ENCODE measurements at places on chromosomes 12 and 14.

DNA sequence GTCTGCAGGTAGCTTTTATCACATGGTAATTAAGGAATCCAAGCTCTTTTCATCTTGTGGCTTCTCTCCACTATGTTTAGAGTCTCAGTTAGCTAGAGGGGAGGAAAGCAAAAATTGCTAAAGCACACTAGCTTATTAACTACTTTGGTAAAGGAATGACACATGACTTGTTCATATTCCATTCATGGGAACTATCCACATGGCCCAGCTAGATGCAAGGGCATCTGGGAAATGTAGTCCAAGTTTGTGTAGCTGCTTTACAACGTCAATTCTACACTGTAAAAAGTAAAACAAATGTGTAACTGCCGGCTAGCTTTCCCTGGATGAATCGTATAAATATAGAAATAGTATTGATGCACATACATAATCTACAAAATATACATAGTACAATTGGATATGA, 244.5 kb upstream of the LRFN5 start:
- DNase-seq: no peak

GRCh38 chr12:65938807-65939206, 114.5 kb downstream of the HMGA2 start:
- DNase-seq: no peak

DNA sequence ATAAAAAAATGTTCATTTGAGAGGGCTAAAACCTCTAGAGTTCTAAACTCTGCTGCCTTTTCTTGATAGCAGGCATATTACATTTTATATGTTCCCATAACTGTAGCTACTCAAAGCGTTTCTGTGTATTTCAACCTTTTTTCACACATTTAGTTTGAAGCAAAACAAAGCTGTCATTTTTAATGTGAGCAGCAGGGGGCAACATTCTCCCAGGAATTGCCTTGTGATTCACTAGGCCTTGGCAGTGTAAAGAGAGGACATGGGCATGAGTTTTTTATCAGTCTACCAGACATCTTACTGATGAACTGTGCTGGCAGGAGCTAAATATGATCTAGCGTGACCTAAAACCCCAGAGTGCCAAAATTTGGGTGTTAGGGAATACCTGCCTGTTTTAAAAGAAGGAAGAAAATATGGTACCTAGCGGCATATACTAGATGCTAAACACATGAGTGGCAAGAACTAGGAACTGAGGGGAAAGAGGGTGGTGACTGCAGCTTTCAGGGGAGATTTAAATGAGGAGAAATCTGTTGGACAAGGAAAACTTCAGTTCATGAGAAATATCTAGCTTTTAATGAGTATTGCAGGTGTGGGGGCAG, 65.3 kb downstream of the IFT43 start:
- DNase-seq: peak; percentile 45

DNA sequence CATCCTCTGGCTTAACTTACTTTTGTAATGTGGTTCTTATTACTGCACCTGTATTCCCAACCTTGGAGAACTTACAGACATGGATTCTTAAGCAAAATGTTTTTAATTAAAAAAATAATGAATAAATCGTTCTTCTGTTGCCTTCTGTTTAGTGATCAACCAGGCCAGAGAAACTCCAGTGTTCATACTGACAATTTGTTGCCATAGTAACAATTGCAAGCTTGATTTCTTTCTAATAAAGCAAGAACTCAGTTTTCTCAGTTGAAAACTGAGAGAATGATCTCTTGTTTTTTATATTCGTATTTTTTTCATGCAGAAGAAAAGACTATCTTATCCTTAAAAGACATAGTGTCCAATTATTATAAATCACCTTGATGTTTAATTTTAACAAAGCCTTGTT, 106.5 kb upstream of the LMNTD1 start:
- no peak for DNase-seq

DNA sequence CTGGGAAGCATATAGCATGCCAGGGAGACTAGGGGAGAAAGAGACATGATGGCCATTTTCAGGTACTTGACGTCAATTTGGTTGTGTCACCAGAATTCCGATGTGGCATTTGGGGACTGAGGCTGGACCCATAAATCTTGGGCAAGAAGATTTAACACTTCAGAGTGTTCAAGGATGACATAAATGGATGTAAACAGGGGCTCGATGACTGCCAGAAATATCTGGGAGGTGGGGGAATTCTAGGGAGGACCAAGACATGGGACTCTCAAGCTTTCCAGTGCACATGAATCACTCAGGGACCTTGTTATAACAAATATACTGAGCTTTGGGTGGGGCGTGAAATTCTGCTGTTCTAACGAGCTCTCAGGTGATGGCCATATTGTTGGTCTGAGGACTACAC, 17.8 kb downstream of the HAL start:
- no peak for DNase-seq

- DNase-seq: no peak
Measured at GRCh38 chr14:41403360-41403759, 203.3 kb upstream of the LRFN5 start.

DNA sequence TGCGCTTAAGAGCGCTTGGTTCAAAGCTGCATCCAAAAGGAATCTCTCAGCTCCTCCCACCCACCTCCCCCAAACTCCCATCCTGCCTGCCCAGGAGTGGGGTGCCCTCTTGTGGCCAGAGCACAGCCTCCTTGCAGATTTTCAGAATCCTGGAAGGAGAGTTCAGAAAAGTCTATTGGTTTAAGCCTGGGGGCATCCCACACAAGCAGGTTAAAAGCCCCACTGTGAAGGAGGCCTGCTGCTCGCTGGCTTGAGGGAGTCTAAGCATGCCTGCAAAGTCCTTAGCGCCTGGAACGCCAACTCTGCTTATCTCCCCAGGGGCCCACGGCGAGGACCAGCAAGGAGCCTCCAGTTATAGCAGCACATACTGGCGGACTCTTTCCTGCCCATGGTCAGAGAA, 297.1 kb downstream of the KSR2 start:
- DNase-seq: no peak

DNA sequence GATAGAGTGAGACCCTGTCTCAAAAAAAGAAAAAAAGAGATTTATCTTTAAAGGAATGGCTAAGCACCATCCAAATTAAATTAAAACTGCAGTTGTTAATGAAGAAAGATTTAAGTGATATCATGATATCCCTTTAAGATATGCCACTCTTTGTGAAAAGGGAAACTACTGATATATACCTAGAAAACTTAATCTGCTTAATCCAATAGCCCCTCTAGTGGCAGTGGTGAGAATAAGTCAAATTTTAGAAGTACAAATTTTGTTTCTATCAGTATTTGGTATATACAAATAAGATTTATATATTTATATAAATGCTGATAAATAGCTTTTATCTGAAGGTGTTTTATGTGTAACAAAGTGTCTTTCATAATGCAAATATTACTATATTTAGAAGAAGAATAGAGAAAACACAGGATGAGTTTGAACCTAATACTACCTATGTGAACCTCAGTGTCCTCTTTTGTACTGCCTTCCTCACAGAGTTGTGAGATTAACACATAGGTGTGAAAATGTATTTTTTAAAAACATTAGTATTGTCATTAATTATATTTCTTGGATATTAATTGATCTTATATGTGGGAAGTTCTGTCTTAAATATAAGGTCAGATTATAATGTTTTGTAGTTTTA, 51.4 kb upstream of the GARIN2 start:
- DNase-seq: peak; percentile 20

Measured in MV-4-11 (cell line).